ENCODE measurements at places on chromosomes 3 and 15.

DNA sequence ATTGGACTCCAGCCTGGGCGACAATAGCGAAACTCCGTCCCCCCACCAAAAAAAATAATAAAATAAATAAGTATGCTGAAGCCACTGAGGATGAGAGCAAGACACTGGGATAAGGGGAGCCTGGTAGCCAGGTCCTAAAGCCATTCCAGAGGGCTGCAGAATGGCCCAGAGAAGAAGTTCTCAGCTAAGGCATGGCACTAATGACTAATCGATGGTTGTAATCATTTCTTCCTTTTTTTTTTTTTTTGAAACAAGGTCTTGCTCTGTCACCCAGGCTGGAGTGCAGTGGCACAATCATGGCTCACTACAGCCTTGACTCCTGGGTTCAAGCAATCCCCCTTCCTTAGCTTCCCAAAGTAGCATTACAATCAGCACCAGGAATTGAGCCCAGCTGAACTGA lies 25.6 kb upstream of the ZNF774 start:
- no peaks in the 10 kb centered on the region for H3K4me1 ChIP-seq
- H3K4me3 ChIP-seq = no peak overlapping the region
- H3K36me3 ChIP-seq = no peaks in the 10 kb centered on the region
- H3K27me3 ChIP-seq = peaks cover 3% of the 10 kb centered on the region

DNA sequence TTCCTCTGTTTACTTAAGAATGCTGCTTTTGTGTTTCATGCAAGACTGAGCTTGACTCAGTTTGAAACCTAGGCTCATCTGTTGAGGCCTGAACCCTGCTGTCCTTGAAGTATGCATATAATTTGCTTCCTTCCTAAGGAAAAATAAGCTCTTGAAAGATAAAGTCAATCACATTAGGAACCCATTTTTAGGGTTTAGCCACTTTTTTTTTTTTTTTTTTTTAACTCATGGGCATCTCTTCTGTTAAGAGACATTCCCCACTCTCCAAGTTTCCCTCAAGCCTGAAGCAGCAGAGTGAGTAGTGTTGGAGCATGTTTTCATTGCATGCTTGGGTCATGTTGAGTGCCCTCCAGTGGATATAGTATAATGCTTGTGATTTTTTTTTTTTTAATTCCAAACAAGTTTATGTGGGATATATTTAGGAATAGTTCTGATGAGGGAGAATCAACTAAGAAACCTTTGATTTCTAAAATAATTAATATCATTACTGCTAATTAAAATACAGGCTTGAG lies 3.6 kb downstream of the CTNNB1 start:
- H3K27me3 ChIP-seq = no peaks in the 10 kb centered on the region
- peak overlapping the region; percentile 55 for H3K27ac ChIP-seq
- H3K36me3 ChIP-seq = peaks cover 2% of the 10 kb centered on the region
- peak overlapping the region; percentile 71 for H3K4me3 ChIP-seq
- no peak for DNase-seq

DNA sequence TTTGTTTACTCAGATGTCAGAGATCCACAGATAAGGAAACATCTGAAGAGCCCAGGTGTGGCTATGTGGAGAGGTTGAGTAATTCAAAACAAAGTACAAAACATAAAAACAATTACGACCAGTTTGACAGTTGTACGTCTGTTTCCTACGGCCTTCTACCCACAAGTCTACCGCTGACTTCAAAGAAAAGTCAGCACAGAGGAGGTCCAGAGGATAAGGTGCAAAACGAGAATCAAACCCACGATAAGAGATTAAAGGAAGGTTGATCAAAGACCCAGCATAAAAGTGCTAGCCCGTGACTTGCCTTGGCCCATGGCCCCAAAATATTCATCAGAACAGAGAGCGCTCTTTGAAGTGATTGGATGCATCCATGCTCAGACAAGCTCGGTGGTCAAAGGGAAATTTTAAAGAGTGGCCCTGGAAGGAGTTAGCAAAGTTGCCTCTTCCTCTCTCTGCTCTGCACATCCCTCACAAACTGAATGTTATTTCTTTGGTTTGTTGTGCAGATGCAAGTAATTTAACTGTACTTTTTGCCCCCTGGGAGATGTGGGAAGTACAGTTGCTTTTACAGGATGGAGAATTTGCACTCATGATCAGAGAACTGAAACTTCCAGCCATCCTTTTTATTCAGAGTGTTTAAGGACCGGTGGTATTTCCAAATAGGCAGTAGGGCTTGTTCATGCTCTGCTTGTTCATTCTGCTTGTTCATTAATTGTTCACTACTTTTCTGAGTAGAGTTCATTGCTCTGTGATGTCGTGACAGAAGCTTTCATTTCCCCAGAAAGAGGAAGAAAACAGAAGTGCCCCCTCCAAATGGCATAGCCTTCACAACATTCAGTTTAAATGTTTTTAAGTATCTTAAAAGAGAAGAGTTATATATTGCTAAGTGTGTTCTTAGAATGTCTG lies 31.1 kb downstream of the MME start:
- no peaks in the 10 kb centered on the region for H3K36me3 ChIP-seq
- H3K4me1 ChIP-seq = peaks cover 15% of the 10 kb centered on the region
- H3K4me3 ChIP-seq = peak overlapping the region; percentile 47
- H3K27me3 ChIP-seq = peaks cover 5% of the 10 kb centered on the region
- H3K27ac ChIP-seq = peak overlapping the region; percentile 73

- no peaks in the 10 kb centered on the region for H3K36me3 ChIP-seq
- no peak overlapping the region for H3K4me3 ChIP-seq
- no peak overlapping the region for H3K27ac ChIP-seq
Observed at GRCh38 chr3:169158379-169158778, 505.1 kb downstream of the MECOM start.

DNA sequence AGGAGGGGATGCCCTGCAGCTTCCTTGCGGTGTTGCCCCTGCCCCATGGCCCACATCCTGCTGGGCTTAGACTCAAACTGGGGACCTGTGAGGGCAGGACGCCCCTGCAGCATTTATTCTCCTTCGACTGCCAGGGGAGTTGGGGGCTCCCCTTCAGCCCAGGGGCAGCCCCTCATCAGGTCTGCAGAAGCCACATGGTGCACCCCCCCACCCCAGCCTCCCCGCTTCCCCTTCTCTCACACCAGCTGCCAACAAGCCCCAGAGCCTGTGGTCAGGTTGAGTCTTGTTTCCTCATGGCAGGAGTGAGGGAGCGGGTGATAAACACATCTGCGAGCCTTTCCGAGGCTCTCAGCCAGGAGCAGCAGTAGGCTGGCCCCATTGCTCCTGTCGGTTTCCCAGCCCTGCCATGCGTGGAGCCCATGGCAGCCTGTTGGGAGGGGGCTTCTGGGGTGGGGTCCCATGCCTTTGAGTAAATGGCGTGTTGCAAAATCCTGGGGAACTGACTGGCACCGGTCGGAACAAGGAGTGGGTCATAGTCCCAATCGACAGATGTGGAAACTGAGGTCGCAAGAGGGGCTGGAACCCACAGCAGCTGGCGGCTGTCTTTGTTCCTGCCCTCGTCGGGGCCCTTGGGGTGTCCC lies 27.8 kb downstream of the WNT7A start:
- no peak for DNase-seq
- H3K36me3 ChIP-seq = no peaks in the 10 kb centered on the region
- H3K27me3 ChIP-seq = peaks cover 21% of the 10 kb centered on the region
- no peaks in the 10 kb centered on the region for H3K4me1 ChIP-seq

GRCh38 chr3:54527953-54528352 lies 399.9 kb downstream of the LRTM1 start:
- DNase-seq = no peak
- H3K4me3 ChIP-seq = no peak overlapping the region
- H3K27ac ChIP-seq = no peak overlapping the region

- no peaks in the 10 kb centered on the region for H3K36me3 ChIP-seq
- no peak overlapping the region for H3K4me3 ChIP-seq
- no peak for DNase-seq
- H3K4me1 ChIP-seq = peaks cover 8% of the 10 kb centered on the region
Observed at GRCh38 chr3:56321892-56322291, 146.4 kb downstream of the ERC2 start.

GRCh38 chr3:124256156-124256555 lies 264.2 kb upstream of the ROPN1 start:
- H3K4me3 ChIP-seq = no peak overlapping the region
- H3K27me3 ChIP-seq = peaks cover 8% of the 10 kb centered on the region
- no peaks in the 10 kb centered on the region for H3K4me1 ChIP-seq
- no peak overlapping the region for H3K27ac ChIP-seq
- DNase-seq = no peak

- H3K36me3 ChIP-seq = peaks cover 3% of the 10 kb centered on the region
- H3K4me1 ChIP-seq = peaks cover 18% of the 10 kb centered on the region
- DNase-seq = no peak
- no peak overlapping the region for H3K4me3 ChIP-seq
- peaks cover 46% of the 10 kb centered on the region for H3K27me3 ChIP-seq
Observed at GRCh38 chr15:101497017-101497416, 7.5 kb upstream of the PCSK6 start.

DNA sequence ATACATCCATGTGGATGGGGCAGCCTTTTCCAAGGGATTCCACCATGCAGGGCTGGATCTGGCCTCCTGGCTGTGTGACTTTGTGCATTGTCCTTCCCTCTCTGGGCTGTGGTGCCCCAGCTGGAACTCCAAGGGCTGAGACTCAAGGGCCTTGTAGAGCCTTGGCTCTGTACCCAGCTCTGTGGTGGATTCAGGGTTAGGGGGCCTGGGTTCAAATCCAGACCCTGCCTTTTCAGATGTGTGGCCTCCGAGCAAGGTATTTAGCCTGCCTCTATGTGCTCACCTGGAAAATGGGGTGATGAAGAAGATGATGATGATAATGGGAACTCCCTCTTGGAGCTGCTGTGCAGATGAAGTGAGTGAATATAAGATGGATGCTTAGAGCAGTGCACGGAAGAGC lies 161.9 kb downstream of the WNT7A start:
- no peak overlapping the region for H3K4me3 ChIP-seq
- peaks cover 1% of the 10 kb centered on the region for H3K36me3 ChIP-seq
- H3K27me3 ChIP-seq = peaks cover 9% of the 10 kb centered on the region
- DNase-seq = no peak
- H3K4me1 ChIP-seq = no peaks in the 10 kb centered on the region

- H3K27ac ChIP-seq = no peak overlapping the region
- no peak for DNase-seq
- no peak overlapping the region for H3K4me3 ChIP-seq
- no peaks in the 10 kb centered on the region for H3K27me3 ChIP-seq
- H3K4me1 ChIP-seq = peaks cover 3% of the 10 kb centered on the region
Observed at GRCh38 chr3:58502872-58503271, 11.0 kb downstream of the KCTD6 start.

GRCh38 chr3:14577897-14578296 lies 37.8 kb upstream of the GRIP2 start:
- no peak for DNase-seq
- H3K27ac ChIP-seq = no peak overlapping the region
- peaks cover 19% of the 10 kb centered on the region for H3K27me3 ChIP-seq
- H3K36me3 ChIP-seq = no peaks in the 10 kb centered on the region
- H3K4me1 ChIP-seq = no peaks in the 10 kb centered on the region
- no peak overlapping the region for H3K4me3 ChIP-seq

- no peak for DNase-seq
- peaks cover 3% of the 10 kb centered on the region for H3K4me1 ChIP-seq
- no peak overlapping the region for H3K4me3 ChIP-seq
Observed at GRCh38 chr15:77749998-77750540, 117.4 kb upstream of the LINGO1 start.

GRCh38 chr15:54082836-54083492 lies 104.7 kb downstream of the UNC13C start:
- H3K27ac ChIP-seq = no peak overlapping the region
- H3K4me1 ChIP-seq = peaks cover 2% of the 10 kb centered on the region
- no peaks in the 10 kb centered on the region for H3K36me3 ChIP-seq
- H3K4me3 ChIP-seq = no peak overlapping the region
- H3K27me3 ChIP-seq = peaks cover 2% of the 10 kb centered on the region

DNA sequence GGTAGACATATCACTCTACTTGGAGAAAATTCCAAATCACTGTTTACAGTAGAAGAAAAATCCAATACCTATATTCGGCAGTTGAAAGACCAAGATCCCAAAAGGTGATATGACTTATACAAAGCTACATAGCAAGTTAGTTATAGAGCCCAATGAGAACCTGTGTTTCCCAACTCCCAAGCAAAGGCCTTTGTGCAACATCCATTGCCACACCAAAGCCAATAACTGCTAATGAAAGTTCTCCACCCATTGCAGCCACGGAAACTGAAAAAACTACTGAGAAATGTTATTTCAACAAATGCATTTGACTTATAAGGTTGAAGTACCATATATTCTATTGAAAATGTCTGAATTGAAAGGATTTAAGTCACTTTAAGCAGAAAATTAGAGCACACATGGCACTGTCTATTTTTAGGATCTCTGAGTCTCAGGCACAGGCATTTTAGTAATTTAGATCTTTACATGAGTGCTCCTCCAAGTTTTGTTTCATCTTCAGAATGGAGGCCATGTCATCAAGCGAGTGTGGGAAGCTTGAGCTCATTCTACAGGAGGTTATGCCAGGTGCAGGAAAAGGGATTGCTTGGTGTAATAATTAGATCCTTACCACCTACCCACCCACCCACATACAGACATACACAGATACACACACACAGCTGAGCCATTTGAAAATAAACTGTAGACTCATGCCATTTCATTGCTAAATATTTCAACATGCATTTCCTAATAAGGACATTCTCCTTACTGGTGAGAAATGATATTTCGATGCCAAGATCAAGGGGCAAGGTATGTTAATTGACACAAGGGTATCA lies 19.7 kb upstream of the ANO10 start:
- no peak overlapping the region for H3K27ac ChIP-seq
- H3K4me1 ChIP-seq = no peaks in the 10 kb centered on the region
- DNase-seq = no peak
- no peaks in the 10 kb centered on the region for H3K36me3 ChIP-seq
- no peak overlapping the region for H3K4me3 ChIP-seq
- peaks cover 5% of the 10 kb centered on the region for H3K27me3 ChIP-seq

DNA sequence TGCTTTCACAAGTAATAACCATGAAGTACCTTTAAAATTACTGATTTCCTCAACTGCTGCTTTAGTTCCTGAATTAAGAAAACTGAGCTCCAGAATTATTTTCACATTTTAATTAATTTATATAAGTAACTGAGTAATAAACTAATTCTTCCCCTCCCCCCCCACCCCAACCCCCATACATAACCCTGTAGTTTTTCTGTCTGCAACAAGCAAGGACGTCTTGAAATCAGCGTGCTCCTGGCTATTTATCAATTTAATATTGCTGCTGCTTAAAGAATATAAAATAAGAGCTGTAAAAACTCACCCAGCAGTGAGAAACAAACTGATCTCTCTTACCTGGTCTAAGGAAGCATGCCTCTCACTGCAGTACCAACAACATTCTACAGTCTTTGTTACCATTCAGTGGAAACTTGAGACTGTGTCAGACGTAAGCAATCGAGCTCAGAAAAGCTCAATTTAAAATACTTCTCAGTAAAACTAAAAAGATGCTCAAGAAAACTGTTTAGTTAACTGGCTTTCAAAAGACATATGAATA lies 121.0 kb downstream of the TFDP2 start:
- peaks cover 5% of the 10 kb centered on the region for H3K36me3 ChIP-seq
- H3K27ac ChIP-seq = peak overlapping the region; percentile 92
- no peaks in the 10 kb centered on the region for H3K27me3 ChIP-seq
- H3K4me3 ChIP-seq = peak overlapping the region; percentile 92
- H3K4me1 ChIP-seq = peaks cover 16% of the 10 kb centered on the region

DNA sequence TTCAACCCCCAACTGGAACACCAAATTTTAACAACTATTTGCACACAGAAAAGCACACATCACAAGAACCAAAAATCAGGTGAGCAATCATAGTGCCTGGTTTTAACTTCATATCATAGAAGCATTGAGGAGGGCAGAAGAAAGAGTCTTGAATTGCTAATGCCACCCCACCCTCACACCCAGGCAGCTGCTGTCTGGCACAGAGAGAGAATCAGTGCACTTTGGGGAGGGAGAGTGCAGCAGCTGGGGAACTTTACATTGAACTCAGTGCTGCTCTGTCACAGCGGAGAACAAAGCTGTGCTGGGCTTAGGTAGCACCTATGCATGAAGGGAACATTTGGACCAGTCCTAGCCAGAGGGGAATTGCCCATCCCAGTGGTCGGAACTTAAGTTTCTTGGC lies 76.0 kb upstream of the KBTBD8 start:
- no peak for DNase-seq
- H3K36me3 ChIP-seq = peaks cover 3% of the 10 kb centered on the region
- H3K4me1 ChIP-seq = no peaks in the 10 kb centered on the region
- H3K27me3 ChIP-seq = peaks cover 2% of the 10 kb centered on the region
- no peak overlapping the region for H3K4me3 ChIP-seq
- no peak overlapping the region for H3K27ac ChIP-seq

Measured in memory B cell (primary cell).